ENCODE measurements at places on chromosomes 4 and X. TPM values are rescaled to one million over a fixed set of nuclear protein-coding genes. Genes with fewer than 3 reads are reported as not detected.

Gene SPIN2B
- 4.8 TPM for total RNA-seq

Gene ENPP6
- total RNA-seq = not detected

Gene TRIM2
- 15.7 TPM for total RNA-seq

Gene SMIM10
- total RNA-seq = 1.2 TPM

Gene TLR2
- total RNA-seq = 0.44 TPM

Gene ODAPH
- not detected for total RNA-seq

Gene FAM184B
- not detected for total RNA-seq

Gene TAF7L
- under 0.01 TPM for total RNA-seq

Gene PLS3
- total RNA-seq = 321 TPM

Gene GSX2
- not detected for total RNA-seq

Gene NR0B1
- total RNA-seq = not detected

Gene PF4V1
- not detected for total RNA-seq

Gene APELA
- total RNA-seq = not detected

Gene PRDX4
- total RNA-seq = 204 TPM

Gene FMR1NB
- total RNA-seq = not detected

Gene FATE1
- total RNA-seq = not detected

Gene ALAS2
- not detected for total RNA-seq

Gene SCML1
- total RNA-seq = 4.1 TPM

Gene CYLC1
- not detected for total RNA-seq

Gene IL2
- not detected for total RNA-seq

Gene GUCY1A1
- 12.9 TPM for total RNA-seq

Gene RBM46
- not detected for total RNA-seq

Gene XG
- total RNA-seq = 0.22 TPM

Gene F9
- total RNA-seq = not detected

Gene SLC10A4
- 0.20 TPM for total RNA-seq

Gene AFM
- total RNA-seq = not detected

All from lung microvascular endothelial cell (primary cell).